Activated T-cell treated with anti-CD3 and anti-CD28 coated beads, Interleukin-2, amount 50 U/mL, for 72 hours (primary cell): ENCODE measurements at places on chromosomes 12 and 14.
A peak's percentile ranks its signal among the peaks of the same experiment; 100 is the strongest.

DNA sequence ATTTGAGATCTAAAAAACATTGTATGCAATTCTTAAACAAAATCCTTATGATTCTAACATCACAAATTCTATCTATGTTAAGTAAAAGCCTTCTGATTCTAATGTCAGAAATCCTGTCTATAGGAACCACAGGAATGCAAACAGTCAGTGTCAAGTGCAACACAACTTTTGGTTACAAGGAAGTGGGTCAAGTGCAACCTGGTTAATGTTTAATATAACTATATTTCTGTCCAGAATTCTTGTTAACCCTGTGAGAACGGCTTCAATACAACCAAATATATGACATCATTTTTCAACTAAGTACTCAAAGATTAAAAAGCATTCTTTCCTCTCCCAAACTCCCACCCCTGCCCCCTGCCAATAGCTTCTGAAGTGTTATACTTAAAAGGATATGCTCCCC, 107.9 kb upstream of the PLEKHA5 start:
- DNase-seq: no peak

GRCh38 chr12:43112101-43112920, 439.7 kb downstream of the ADAMTS20 start:
- DNase-seq: no peak

DNA sequence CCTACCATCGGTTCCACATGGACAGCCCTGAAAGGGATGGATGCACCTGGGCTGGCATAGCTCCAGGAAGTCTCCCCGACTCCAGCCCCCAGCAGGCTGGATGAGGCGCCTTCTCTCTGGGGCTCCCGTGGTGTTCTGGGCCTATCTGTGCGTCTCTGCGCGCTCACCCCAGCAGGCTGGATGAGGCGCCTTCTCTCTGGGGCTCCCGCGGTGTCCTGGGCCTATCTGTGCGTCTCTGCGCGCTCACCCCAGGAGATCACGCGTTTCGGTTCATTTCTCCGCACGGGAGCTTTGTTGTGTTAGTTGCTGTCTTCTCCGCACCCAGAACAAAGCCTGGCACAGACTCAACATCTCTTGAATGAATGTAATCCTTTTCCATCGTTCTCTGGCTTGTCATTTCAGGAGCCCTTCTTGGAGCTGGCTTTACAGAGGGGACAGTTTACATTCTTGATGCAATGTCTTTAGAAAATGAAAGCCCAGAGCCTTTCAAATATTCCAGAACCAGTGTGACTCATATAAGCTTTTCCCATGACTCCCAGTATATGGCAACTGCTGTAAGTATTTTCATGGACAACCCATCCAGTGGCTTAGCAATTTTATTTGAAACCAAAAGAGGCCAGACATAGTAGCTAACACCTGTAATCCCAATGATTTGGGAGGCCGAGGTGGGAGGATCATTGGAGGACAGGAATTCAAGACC, 40.3 kb downstream of the CFAP251 start:
- no peak for DNase-seq

- no peak for DNase-seq
These were observed 146.4 kb upstream of the ATXN7L3B start for GRCh38 chr12:74391283-74391682.

DNA sequence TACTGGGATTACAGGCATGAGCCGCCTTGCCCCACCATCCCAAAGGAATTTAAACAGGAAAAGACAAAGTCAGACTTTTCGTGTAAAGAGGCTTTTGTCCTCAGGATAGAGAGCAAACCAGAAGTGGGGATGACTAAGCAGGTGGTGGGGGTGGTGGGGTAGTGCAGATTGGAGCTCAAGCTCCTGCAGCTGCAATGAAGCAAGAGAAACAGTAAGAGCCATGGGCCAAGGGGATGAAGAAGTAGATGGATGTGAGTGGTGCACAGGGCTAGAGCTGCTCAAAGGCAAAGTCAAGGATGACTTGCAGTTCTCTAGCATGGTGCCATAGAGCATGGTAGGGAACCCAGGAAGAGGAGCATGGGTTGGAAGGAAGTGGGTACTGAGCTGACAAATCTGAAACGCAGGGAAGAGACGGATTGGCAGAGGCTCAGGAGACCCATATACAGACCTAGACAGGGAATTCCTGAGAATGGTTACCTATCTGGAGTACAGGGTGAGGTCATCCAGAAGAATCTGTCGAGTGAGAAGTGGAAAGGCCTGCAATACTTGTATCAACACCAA, 11.4 kb upstream of the RNF34 start:
- DNase-seq: peak; percentile 19

- no peak for DNase-seq
These were observed 26.3 kb upstream of the CD69 start for GRCh38 chr12:9786726-9787717.

DNA sequence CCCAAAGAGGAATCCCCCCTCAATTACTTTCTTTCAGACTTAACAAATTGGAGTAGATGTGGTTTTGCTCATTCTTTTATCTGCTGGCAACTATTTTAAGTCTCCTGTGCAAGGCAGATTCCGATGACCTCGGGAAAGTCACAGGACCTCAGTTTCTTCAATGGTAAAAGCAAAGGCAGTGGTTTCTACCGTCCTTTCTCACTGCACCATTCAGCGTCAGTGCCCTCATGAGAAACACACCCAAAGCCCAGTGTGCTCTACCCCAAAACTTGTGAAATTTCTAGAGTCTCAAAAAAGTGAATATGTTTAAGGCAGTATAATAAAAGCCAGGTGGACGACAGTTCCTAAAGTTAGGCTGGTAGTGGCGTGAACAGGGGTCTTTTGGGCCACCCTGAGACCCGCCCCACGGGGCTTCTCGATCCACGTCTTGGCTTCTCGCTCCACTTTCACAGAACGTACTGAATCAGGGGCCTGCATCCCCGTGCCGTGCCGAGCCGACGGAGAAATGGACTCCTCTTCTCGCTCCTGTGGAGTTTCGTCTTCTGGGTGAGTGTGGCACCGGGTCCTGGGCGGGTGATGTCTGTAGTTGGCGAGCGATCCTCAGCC, 1.3 kb upstream of the ARHGAP5 start:
- DNase-seq: no peak

DNA sequence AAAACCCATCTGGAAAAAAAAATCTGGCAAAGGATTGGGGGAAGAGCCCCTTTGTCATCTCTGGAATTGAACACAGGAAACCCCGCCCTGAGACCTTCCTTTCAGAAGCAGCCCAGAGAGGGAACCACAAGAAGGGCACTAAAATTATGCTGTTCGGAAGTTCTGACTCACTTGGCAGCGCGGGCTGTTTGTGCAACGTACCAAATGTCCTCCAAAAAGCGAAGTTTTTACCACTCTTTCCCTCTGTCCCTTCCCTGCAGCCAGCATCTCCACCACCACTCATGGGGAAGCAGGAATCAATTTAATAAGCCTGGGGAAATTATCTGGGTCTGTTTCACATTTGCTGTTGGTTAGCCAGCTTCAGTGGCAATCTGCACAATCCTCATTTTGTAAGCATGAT, 3.2 kb upstream of the SYNE3 start:
- DNase-seq: peak; percentile 82

DNA sequence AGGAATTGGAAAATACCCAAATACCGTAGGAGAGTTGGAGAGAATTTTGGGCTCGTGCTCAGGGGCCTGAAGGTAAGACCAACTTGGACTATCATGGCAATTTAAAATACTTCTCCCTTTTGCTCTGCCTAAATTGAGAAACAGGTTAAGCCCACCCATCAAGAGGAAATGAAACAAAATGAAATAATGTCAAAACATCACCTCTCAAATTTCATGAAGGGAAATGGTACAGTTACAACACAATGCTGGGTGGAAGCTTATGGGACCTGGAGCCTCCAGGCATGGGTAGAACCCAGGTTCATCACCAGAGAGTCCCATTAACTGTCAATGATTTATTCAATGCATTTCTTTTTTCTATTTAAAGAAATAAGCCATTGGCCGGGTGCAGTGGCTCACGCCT, 33.7 kb downstream of the FOS start:
- no peak for DNase-seq

DNA sequence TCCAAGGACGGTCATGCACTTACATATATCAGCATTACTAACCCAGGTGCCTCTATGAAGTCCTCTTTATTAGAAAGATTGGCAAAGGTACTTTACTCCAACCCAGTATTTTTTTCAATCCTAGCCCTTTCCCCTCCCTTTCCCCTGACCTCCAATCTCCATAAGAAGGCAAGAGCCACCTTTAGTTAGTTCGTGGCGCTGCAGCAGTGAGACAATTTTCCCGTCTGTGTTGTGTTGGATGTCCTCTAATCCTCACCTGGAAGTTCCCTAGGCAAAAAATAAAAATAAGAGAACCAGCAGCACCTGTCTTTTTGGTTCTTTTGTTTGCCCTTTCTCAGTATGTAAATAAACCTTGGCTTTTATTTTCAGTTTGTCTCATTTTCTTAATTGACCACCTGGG, 439.6 kb upstream of the LRFN5 start:
- no peak for DNase-seq

- no peak for DNase-seq
These were observed 6.6 kb upstream of the SERPINA12 start for GRCh38 chr14:94515856-94516255.

- no peak for DNase-seq
These were observed 243.7 kb downstream of the C12orf75 start for GRCh38 chr12:105574056-105574715.

- DNase-seq: no peak
These were observed 64.6 kb downstream of the KCNH5 start for GRCh38 chr14:62980693-62981092.

DNA sequence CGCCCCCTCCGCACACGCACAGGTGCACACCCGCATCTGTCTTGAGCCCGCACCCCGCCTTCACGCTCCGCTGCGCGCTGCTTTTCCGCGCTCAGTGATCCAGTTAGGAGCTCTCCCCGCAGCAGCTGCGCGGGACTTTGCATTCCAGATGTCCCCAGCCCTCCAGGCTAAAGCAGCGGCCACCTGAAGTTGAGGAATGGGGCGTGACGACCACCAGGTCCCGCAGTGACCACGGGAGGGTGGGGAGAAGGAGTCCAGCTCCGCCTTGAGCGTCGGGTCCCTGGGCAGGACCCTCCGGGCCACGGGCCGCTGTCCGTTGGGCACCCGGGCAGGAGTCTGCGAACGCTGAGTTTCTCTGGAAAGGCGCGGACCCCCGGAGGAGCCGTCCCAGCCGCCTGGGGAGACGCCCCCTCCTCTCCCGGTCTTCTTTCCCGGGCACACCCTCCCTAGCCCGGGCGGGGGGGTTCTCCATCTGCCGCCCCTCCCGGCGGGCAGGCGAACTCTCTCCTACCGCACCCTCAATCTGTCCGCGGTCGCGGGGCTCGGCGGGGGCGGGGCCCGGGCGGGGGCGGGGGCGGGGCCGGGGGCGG, 334 bp upstream of the TMEM132C start:
- no peak for DNase-seq

DNA sequence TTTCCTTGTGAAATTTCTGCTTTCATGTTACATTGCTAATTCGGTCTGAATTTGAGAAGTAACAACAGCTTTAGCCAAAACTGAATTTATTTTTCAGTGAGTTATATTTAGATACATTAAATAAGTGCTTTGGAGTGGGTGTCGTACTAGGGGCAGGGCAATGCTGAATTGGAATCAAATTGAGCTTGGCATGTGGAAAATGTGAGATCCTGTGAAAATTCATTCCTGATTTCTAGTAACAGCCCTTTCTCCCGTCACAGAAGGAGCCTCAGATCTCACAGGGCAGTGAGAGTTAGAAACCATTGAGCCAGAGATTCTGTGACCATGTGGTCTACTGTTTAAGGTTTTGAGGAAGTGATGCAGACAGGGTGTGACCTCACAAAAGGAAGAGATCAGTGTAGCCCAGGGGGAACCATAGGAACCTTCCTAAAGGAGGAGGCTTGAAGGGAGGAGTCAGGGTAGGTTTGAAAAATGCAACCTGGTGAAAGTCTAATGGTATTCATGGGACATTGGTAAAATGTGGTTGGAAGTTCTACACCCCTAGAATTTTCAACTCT, 1136.8 kb downstream of the AACS start:
- no peak for DNase-seq

- DNase-seq: no peak
These were observed 27.5 kb downstream of the MGAT4C start for GRCh38 chr12:86228656-86229055.

GRCh38 chr12:104620837-104621531, 164.2 kb downstream of the CHST11 start:
- no peak for DNase-seq
